ENCODE measurements at places on chromosomes 4 and X.

DNA sequence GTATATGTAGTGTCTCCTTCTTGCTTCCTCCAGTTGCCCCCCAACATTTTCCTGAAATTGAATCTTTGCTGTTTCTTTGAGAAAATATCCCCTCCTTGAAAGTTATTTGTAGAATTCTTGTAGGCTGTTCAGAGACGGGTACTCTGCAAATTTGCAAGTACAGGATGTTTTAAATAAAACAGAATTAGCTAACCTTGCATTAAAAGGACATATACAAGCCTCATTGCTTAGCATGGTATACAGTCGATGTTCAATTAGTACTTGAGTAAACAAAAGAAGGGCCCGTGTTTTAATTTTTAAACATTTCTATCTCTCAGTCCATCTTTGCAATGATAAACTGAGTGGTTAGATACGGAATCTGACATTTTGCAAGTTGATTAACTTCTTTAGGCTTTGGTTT, 50.8 kb downstream of the RAPGEF2 start:
- no peak overlapping the region for H3K4me3 ChIP-seq
- no peaks in the 10 kb centered on the region for H3K4me1 ChIP-seq
- H3K27ac ChIP-seq: no peak overlapping the region
- no peak for DNase-seq

DNA sequence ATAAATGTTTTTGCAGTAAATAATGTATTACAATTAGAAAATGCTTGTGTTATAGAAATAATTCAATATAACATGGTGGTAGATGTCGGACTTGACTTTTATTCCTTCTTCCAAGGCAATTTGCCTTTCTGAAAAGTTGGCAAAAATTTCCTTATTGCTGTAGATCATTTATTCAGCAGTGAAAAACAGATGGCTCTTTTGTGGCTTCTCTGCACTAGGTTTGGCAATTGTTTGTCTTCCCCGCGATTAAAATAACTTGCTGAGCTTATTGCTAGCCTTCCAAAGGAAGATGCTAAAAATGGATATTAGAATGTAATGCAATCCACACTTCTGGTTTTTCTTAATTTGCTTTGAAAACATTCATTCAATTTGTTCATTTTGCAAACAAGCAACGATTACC, 1977.9 kb upstream of the ADGRL3 start:
- no peaks in the 10 kb centered on the region for H3K4me1 ChIP-seq
- H3K27me3 ChIP-seq: no peaks in the 10 kb centered on the region
- no peak overlapping the region for H3K27ac ChIP-seq
- no peak for DNase-seq
- H3K4me3 ChIP-seq: no peak overlapping the region
- no peaks in the 10 kb centered on the region for H3K36me3 ChIP-seq

DNA sequence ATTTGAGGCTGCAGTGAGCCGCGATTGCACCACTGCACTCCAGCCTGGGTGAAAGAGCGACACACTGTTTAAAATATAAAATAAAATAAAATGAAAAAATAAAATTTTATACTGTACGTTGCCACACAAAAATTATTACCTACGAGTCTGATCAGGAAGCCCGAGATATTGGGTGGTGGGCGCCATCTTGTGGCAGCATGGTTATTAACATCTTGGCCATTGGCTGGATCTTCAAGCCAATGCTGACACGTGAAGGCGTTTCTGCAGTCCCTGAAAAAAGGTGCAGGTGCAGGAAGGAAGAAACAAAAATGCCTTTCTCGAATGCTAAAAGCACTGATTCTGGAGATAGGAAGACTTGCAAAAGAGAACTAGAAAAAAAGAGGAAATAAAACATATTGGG, 4.9 kb upstream of the TLR8 start:
- peaks cover 5% of the 10 kb centered on the region for H3K4me1 ChIP-seq
- H3K27ac ChIP-seq: no peak overlapping the region
- peak; percentile 75 for DNase-seq
- H3K4me3 ChIP-seq: no peak overlapping the region
- H3K36me3 ChIP-seq: no peaks in the 10 kb centered on the region

DNA sequence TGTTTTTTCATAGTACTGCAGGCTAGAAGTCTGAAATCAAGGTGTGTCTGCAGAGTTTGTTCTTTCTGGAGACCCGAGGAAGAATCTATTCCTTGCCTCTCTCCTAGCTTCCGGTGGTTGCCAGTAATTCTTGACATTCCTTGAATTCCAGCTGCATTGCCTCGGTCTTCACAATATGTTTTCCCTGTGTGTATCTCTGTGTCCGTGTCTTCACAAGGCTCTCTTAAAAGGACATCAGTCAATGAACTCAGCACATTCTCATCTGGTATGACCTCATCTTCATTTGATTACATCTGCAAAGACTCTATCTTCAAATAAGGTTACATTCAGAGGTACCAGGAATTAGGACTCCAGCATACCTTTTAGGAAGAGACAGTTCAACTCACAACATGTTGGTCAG, 163.4 kb downstream of the BANK1 start:
- DNase-seq: no peak
- no peaks in the 10 kb centered on the region for H3K36me3 ChIP-seq
- no peak overlapping the region for H3K27ac ChIP-seq
- H3K27me3 ChIP-seq: no peaks in the 10 kb centered on the region
- no peaks in the 10 kb centered on the region for H3K4me1 ChIP-seq

GRCh38 chr4:99221980-99222379, 2.9 kb upstream of the ADH6 start:
- H3K4me3 ChIP-seq: no peak overlapping the region
- no peaks in the 10 kb centered on the region for H3K27me3 ChIP-seq
- H3K36me3 ChIP-seq: no peaks in the 10 kb centered on the region
- no peak for DNase-seq
- no peaks in the 10 kb centered on the region for H3K4me1 ChIP-seq

GRCh38 chr4:128707864-128708263, 101.6 kb upstream of the JADE1 start:
- H3K27me3 ChIP-seq: no peaks in the 10 kb centered on the region
- DNase-seq: no peak
- no peaks in the 10 kb centered on the region for H3K36me3 ChIP-seq
- no peak overlapping the region for H3K27ac ChIP-seq
- peaks cover 5% of the 10 kb centered on the region for H3K4me1 ChIP-seq

DNA sequence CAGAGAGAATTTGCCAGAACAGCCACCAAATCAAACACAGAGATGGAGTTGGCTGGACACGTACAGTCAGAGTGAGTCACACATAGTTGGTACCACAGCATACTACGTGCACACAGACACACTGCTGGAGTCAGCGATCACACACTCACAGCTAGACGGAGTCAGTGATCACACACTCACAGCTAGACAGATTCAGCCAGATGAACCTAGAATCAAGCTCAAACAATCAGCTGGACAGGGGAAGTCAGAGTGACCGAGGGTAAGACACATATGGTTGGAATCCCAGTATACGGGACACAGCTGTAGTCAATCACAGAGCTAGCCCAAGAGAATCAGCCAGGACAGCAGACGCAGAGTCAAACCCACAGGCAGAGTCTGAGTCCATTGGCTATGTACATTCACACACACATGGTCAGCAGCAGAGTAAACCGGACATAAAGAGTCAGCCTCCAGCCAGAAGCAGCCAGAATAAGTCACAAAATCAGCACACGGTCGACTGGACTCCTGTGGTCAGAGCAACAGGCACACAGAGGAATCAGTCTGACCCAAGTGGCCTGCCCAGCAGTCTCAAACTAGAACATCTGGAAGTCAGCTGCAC, 4.6 kb downstream of the SLC38A5 start:
- peaks cover 5% of the 10 kb centered on the region for H3K36me3 ChIP-seq
- peaks cover 25% of the 10 kb centered on the region for H3K4me1 ChIP-seq
- H3K27ac ChIP-seq: no peak overlapping the region
- no peak overlapping the region for H3K4me3 ChIP-seq
- no peak for DNase-seq

- H3K36me3 ChIP-seq: no peaks in the 10 kb centered on the region
- no peaks in the 10 kb centered on the region for H3K4me1 ChIP-seq
- H3K27ac ChIP-seq: no peak overlapping the region
- H3K4me3 ChIP-seq: no peak overlapping the region
Measured at GRCh38 chr4:170035231-170035630, 9.0 kb upstream of the MFAP3L start.

DNA sequence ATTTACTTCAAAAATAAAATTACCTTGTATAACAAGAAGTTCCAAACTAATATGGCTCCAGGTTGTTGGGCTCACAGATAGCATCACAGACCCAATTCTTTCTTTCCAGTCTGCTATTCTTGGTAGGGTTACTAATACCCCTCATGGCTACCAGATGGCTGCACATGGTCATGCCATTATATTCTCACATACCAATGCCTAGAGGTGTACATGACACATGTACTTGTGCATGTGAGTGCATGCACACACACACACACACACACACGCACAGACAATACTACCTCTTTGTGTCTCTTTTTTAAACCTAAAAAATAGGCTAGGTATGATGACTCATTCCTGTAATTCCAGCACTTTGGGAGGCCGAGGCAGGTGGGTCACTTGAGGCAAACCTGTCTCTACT, 31.1 kb downstream of the FBXO8 start:
- no peak for DNase-seq
- peaks cover 14% of the 10 kb centered on the region for H3K36me3 ChIP-seq
- H3K27ac ChIP-seq: no peak overlapping the region
- no peak overlapping the region for H3K4me3 ChIP-seq

- H3K27ac ChIP-seq: no peak overlapping the region
- no peak overlapping the region for H3K4me3 ChIP-seq
- no peaks in the 10 kb centered on the region for H3K27me3 ChIP-seq
- no peaks in the 10 kb centered on the region for H3K4me1 ChIP-seq
Measured at GRCh38 chrX:100748108-100748507, 16.2 kb upstream of the SYTL4 start.

DNA sequence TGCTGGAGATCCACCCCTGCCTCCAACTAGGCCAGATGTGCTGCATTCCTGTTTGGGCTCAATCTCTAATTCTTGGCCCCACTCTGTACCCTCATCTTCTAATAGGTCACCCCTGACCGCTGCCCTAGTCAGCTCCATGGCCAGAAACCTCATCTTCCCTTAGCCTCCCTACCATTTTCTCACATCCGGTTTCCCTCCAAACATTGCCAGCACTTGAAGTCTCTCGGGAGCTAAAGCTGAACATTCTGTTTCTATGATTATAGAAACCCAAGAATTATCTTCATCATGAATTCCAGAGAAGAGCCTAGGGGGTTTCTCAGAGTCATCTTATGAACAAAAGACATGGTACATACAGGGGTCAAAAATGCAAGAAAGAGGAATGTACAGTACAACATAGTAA, 179.7 kb downstream of the AMELX start:
- H3K36me3 ChIP-seq: no peaks in the 10 kb centered on the region
- H3K27ac ChIP-seq: no peak overlapping the region
- no peaks in the 10 kb centered on the region for H3K27me3 ChIP-seq
- no peak for DNase-seq

DNA sequence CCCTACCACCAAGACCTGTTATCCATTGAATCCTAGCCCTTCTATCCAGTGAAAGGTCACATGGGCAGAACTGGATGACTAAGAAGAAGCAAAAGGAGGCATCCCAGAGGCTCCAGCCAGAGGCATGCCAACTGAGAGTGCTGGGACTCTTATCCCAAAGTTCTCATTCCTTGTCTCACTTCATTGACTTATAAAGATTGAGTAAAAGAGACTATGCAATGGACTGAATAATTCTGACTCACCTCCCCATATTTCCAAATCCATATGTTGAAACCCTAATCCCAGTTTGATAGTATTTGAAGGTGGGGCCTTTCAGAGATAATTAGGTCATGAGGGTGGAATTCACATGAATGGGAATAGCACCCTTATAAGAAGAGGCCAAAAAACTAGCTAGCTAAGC, 131.4 kb downstream of the COL25A1 start:
- no peaks in the 10 kb centered on the region for H3K27me3 ChIP-seq
- DNase-seq: no peak
- H3K27ac ChIP-seq: no peak overlapping the region
- no peak overlapping the region for H3K4me3 ChIP-seq

GRCh38 chr4:133148690-133149363, at the start of gene PCDH10:
TSS of gene PCDH10 (plus strand) at chr4:133149294. CDS start at chr4:133150141, 847 bp downstream.
- DNase-seq: no peak
- H3K36me3 ChIP-seq: no peaks in the 10 kb centered on the region
- peaks cover 28% of the 10 kb centered on the region for H3K27me3 ChIP-seq
- no peak within 1 kb of the TSS for H3K27ac ChIP-seq

GRCh38 chrX:35006361-35006760, 63.8 kb downstream of the FAM47B start:
- no peaks in the 10 kb centered on the region for H3K4me1 ChIP-seq
- no peaks in the 10 kb centered on the region for H3K27me3 ChIP-seq
- H3K36me3 ChIP-seq: no peaks in the 10 kb centered on the region
- no peak overlapping the region for H3K4me3 ChIP-seq

DNA sequence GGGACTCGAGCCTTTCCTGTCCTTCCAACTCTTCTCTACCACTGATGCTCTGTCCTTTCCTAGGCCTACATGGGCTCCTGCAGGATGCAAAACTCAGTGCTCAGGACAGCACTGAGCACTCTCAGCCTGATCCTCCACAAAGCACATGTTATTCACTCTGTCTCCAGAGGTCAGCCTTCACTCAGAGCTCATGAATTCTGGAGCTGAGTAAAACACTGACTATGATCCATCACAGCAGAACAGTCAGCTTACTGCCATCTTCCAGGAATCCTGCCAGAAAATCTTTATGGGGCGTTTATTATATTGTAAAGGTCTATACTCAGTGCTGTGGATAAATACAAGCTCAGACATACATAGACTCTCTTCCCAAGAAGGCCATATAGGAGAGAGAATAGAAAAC, 121.5 kb upstream of the CPEB2 start:
- no peaks in the 10 kb centered on the region for H3K27me3 ChIP-seq
- H3K27ac ChIP-seq: no peak overlapping the region
- peaks cover 21% of the 10 kb centered on the region for H3K4me1 ChIP-seq
- no peaks in the 10 kb centered on the region for H3K36me3 ChIP-seq
- no peak overlapping the region for H3K4me3 ChIP-seq

DNA sequence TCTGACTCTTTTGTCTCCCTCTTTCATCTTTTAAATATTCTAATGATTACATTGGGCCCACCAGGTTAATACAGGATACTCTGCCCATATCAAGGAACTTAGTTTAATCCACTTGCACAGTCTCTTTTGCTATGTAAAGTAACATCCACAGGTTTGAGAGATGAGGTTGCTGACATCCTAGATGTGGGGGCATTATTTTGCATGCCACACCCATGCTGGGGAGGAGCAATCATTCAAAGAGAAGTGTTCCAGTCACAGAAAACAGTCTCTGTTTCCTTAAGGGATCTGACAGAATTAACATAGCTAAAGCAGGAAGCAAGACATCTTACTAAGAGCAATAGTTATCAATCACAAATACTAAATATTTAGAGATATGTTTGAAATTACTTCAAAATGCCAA, 11.5 kb upstream of the TRAM1L1 start:
- no peaks in the 10 kb centered on the region for H3K4me1 ChIP-seq
- no peak overlapping the region for H3K4me3 ChIP-seq
- no peaks in the 10 kb centered on the region for H3K36me3 ChIP-seq
- H3K27ac ChIP-seq: no peak overlapping the region
- DNase-seq: no peak

GRCh38 chr4:177313263-177313662, 3.6 kb downstream of the NEIL3 start:
- H3K27ac ChIP-seq: no peak overlapping the region
- no peaks in the 10 kb centered on the region for H3K27me3 ChIP-seq
- peaks cover 3% of the 10 kb centered on the region for H3K4me1 ChIP-seq

DNA sequence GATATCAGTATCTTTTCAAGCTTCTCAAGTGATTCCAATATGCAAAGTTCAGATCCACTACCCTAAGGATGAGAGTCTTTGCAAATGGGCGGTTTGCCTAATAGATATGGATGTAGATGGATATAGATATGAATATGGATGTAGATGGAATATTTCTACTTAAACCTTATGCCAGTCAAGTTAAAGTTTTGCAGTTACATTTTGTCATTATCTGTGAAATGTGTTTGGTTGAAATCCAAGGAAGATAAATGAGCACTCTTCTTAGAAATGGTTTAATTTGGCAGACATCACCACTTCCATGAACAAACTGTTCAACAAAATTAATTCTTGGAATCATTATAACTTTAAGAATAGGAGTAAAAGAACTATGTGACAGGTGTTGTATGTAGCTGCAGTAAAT, 1066.6 kb downstream of the PCDH18 start:
- H3K36me3 ChIP-seq: no peaks in the 10 kb centered on the region
- DNase-seq: no peak
- H3K27me3 ChIP-seq: no peaks in the 10 kb centered on the region

Data from natural killer cell (primary cell).